ENCODE measurements at places on chromosomes 2 and 18.

GRCh38 chr2:75403991-75404428 is 156.7 kb downstream of the EVA1A start:
- DNase-seq = no peak

- DNase-seq = no peak
Measured at GRCh38 chr2:159620796-159621195, 4.4 kb upstream of the BAZ2B start.

GRCh38 chr2:3126911-3127621 is 250.6 kb downstream of the EIPR1 start:
- no peak for DNase-seq

GRCh38 chr2:240603081-240603835 is 16.7 kb downstream of the CAPN10 start:
- no peak for DNase-seq

DNA sequence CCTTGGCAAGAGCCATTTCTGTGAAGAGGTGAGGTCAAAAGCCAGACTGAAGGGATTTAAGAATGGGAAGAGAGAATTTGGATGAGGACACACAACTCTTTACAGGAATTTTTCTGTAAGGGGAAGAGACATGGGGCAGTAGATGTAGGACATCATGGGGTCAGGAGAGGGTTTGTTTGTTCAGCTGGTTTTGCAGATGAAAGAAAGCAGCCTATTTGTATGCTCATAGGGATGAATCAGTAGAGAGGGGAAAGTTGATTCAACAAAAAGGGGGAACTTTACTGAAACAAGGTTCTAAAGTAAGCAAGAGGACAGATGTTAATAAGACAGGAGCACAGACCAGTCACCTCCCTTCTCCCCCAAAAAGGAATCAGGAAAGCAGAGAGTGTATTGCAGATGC is 11.2 kb downstream of the SCG2 start:
- DNase-seq = no peak

- no peak for DNase-seq
Measured at GRCh38 chr2:226701052-226701451, 98.6 kb downstream of the IRS1 start.

DNA sequence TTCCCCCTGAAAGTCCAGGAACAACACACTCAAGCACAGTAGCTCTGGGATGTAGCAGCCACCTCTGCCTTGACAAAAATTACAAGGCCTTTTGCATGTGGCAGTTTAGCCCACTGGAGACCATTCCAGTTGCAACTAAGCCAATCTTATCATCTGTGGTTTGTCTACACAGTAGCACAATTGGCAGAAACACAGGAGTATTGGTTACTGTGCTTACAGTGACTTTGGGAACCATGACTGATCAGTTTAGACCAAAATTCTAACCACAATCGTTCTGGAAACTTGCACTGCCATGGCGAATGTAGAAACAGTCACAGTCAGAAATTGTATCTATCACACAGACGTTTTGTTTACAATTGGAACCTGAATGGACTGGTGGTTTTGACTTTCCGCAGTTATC is 403.7 kb upstream of the MEIS1 start:
- no peak for DNase-seq

- DNase-seq = no peak
Measured at GRCh38 chr2:231715499-231715837, 7.1 kb downstream of the PTMA start.

- DNase-seq = no peak
Measured at GRCh38 chr2:187569042-187569441, 14.8 kb upstream of the TFPI start.

DNA sequence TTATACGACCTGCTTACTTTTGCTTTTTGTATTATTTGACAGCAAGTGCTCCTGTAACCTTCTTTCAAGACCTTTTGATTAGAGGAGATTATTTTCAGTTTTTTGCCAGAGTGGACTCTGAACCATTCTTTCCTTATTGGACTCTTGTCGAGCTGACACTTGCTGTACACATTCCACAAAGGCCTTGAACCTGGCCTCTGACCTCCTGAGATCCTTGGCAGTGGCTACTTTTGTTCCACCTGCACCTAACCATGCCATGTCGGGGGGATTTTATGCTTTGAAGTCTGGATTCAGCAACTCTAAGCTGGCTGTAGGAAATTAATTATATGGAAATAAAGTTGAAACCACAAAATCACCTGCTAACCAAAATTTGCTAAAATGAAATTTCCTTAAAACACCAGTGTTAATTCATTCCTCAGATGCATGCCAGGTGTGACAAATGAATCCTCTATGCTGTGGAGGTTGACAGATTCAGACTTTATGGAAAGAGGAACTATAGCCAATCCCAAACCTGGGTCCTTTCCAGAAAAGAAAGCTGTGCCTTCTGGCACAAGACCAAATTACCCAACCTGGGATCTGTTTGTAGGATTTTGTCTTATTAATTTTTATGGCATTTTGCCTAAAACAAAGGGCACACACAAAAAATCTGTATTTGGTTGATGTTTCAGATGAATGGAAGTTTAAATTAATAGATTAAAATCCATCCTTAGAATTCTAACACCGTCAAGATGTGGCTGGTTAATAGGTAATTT is 110.4 kb downstream of the CDC42EP3 start:
- DNase-seq = no peak

- no peak for DNase-seq
Measured at GRCh38 chr18:43049021-43049420, 66.5 kb downstream of the RIT2 start.

- no peak for DNase-seq
Measured at GRCh38 chr2:135840601-135841000, 3.6 kb upstream of the LCT start.

DNA sequence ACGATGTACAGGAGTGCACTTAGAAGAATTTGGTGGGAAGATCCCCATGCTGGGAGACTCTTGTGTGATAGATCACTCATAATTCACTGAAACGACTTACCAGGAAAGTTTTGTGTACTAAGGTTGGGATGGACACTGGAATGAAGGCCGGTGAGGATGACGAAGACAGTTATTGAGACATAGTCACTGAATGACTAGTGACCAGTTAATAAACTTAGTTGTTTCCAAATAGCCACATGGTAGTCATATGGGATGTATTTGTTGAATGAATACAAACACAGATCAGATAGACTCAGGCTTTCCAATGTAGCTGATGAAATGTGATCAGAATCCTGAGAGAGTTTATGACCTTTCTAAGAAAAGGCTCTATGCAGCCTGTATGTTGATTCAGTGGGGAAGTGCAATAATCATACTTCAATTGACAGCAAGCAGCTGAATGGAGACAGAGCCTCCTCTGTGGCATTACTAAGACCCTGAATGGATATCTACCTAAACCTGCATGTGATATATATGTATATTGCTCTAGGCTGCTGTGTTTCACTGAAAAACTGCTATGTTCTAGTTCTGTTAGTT is 20.4 kb downstream of the GDF7 start:
- DNase-seq = no peak

All from NCI-H1048 (cell line).